ENCODE measurements at places on chromosomes 1 and 21.
A peak's percentile ranks its signal among the peaks of the same experiment; 100 is the strongest.

- DNase-seq = no peak
Observed at GRCh38 chr1:184823080-184823479, 68.4 kb upstream of the EDEM3 start.

GRCh38 chr1:184770181-184770979 lies 15.7 kb upstream of the EDEM3 start:
- no peak for DNase-seq

GRCh38 chr1:214587165-214587564 lies 15.8 kb upstream of the CENPF start:
- DNase-seq = no peak

DNA sequence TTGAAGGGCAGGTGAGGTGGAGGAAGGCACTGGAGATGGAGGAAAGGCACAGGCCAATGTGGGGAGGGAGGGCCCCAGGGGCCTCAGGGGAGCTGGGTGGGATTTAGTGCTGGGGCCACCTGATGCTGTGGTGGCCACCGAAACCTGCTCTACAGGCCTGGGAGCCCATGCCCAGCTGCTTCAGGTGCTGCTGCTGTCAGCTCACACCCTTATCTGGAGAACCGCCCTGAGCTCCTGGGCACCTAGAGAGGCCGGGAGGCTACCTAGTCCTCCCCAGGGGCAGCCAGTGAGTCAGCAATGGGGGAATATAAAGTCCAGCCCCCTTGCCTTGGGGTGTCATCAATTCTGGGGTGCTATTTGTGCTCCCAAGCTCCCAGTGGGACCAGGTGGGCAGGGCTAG lies 12.2 kb downstream of the FAM131C start:
- no peak for DNase-seq

DNA sequence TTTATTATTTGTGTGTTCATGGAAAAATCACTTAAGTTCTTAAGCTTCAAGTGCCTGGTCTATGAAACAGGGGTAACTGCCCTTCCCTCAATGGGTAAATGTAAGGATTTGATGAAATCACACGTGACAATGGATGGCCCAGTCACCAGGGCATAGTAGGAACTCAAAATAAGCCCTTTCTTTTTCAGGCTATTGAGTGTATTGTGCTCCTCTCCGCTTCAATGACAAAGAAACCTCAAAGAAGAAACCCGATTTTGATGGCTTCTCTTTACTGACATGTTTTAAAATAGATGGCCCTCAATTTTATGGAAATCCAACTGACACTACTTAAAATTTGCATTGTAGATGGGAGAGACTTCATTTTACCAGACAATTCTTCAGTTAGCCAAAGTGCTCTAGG lies 543.5 kb downstream of the OMA1 start:
- no peak for DNase-seq

DNA sequence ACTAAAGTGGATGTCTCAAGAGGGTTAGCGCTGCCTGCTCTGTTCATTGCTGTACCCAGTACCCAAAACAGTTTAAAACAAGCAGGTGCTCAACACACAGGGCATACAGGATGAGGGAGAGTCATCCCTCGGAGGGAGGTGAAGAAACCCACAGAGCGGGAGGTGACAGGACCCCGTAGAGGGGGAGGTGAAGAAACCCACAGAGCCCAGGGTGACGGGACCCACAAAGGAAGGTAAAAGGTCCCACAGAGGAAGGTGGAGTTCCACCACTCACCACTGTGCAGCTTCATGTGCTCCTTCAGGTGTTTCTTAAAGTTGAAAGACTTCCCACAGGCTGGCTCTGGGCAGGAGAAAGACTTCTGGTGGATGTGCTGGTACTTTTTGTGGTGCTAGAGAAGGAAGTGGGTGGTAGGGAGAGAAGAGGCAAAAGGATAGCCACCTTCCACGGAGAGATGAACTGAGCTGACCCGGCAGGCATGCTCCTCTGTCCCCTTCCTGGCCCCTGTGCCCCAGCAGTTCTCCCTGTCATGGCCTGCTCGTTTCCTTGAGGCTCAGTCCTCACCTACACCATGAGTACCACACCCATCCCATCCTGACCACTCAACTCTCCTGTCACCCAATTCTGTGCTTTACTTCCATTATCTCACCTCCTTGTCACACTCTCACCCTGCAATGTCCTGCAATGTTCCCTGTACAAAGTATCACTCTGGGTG lies 5.1 kb downstream of the ZNF692 start:
- DNase-seq = no peak

- no peak for DNase-seq
Observed at GRCh38 chr1:178048883-178049282, 45.0 kb upstream of the RASAL2 start.

DNA sequence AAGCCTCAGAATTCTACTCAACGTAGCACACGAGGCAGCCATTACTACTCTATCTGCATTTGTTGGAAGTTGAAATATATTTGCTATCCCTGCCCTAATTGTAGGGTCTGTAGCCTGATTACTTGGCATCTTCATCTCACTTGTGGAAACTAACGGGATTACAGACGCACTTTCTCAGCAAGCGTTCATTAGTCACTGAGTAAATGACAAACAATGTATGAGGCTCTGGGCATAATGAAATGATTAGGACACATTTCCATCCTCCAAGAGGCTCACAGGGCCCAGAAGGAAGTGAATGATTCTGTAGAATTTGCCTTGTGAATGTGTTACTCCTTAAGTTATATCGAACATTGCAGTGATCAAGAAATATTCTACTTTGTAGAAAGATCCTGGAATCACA lies 78.1 kb downstream of the KIF26B start:
- no peak for DNase-seq

DNA sequence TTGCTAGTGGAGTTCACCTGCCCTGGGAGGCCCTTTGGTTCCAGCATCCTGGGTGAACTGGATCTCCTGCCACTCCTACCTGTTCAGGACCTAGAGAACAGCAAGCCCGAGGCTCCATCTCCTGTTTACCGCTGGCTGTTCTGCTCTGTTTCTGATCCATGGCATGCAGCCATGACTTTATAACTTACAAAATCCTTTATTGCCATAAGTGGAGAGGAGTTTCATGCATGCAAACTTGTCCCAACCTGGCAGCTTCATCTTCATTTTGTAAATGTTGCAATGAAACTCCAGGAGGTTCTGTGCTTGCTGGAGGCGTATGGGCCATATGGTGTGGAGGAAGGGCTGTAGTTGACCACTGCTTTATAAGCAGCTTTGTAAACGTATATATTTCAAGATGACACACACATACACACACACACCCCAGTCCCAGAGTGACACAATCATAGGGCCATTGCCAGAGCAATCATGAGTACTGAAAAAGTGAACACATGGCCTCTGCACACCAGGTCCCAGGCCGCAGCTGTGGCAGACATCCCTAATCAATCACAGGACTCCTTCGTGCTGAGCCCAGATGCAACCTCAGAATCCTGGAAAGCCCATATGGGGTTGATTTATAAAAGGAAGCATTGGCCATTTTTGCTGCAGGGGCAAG lies 69.0 kb downstream of the UBIAD1 start:
- DNase-seq = no peak

DNA sequence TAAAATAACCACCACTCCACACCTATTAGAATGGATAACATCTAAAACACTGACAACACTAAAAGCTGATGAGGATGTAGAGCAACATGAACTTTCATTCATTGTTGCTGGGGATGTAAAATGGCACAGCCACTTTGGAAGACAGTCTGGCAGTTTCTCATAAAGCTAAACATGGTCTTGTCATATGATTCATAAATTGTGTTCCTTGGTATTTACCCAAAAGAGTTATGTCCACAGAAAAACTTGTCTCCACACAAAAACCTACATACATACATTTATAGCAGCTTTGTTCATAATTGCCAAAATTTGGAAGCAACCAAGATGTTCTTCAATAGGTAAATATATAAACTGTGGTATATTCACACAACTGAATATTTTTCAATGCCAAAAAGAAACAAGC lies 16.0 kb upstream of the XCL1 start:
- DNase-seq = no peak

- DNase-seq = no peak
Observed at GRCh38 chr21:31406510-31406909, 62.4 kb upstream of the TIAM1 start.

GRCh38 chr21:34908419-34909055 lies 140.6 kb downstream of the RUNX1 start:
- no peak for DNase-seq

DNA sequence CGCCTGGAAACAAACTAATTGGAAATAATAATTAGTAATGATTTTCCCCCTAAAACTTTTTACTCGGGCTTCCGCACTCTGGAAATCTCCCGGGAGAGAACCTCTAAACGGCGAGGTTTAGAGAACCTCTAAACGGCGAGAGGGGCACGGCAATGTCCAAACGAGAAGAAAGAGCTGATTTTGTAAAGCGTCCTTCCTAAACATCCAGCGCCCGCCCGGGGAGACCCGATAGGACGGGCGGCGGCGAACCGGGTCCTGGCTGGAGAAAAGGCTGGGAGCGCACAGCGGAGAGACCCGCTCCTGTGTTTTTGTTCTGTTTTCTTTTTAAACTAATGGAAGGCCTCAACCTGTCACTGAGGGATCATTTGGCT lies 1.6 kb downstream of the PAX7 start:
- DNase-seq = no peak

DNA sequence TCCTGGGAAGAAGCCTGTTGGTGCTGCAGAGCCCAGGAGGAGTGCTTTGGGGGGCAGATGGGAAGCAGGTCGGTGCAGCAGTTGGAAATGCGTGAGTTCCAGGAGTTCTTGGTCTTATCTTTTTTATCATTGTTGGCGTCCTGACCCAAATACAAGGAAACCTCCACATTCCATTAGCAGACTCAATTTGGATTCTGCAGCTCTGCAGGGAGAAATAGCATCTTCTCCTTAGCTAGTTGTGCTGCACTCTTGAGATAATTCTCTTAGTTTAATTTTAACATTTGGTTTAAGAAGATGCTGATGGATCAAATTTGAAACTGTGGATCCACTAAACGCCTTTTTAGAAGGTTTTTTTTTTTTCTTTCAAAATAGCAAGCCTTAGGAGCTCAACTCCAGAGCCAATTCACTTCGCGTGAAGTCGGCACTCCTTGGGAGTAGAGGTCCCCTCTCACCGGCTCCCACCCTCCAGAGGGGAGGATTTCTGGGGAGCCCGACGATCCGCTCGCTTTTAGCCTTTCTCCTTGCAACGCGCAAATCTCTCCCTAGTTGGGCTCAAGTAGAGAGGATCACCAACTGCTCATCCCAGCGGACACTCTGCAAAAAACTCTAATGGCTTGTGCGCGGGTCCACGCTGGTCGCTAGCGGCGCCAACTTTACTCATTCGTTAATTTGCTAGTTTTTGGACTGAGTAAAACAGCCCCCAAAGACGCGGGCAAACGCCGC lies 1.3 kb downstream of the PLD5 start:
- DNase-seq = peak; percentile 44

- no peak for DNase-seq
Observed at GRCh38 chr1:6783221-6783620, 2.0 kb upstream of the CAMTA1 start.

DNA sequence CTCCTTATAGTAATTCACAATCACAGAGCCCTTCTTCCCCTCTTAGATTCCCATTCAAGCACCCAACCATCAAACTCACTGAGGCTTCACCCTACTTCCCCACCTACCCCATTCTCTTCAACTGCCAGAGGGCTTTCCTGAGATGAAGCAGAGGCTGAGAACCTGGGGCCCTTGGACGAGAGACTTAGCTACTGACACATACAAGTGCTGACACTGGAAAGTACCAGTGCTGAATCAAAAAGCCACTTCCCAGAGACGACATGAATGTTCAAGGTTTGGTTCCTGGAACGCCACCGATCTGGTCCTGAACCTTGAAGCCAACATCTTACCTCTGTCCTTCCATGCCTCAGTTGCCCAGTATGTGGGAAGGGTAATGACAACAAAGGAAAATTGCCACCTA lies 16.6 kb upstream of the RAP1A start:
- DNase-seq = no peak

GRCh38 chr1:53681977-53682685 lies 56.8 kb downstream of the GLIS1 start:
- peak; percentile 77 for DNase-seq

GRCh38 chr1:12095452-12096263 lies 32.6 kb downstream of the TNFRSF8 start:
- no peak for DNase-seq

GRCh38 chr1:2199042-2199810 lies 4.7 kb upstream of the FAAP20 start:
- no peak for DNase-seq

GRCh38 chr1:179187043-179187442 lies 42.4 kb downstream of the ABL2 start:
- DNase-seq = no peak

DNA sequence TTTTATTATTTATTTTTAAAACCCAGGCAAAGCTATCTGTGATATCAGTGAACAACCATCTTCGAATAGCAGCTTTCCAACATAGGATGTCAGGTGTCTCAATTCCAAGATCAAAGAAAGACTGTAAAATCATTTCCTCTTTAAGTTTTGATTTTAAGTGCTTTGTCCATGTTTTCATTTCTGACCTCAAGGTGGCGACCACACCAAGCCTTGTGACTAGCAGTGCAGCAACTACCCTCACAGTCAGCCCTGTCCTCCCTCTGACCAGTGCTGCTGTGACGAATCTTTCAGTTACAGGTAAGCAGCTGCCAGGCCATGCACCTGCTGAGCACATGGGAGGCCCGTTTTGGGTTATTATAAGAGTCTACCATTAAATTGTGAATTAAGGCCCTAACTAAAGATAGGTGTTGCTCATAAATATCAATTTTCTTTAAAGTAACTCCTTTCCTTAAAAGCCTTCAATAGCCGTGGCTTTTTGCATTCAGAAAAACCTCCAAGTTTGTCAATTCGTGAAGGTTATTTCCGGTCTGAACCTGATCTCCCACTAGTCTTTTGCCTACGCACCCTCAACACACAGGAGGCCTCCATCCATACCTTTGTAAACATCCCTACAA lies 117.0 kb downstream of the CD247 start:
- DNase-seq = peak; percentile 73

GRCh38 chr1:245873068-245873467 lies 634.0 kb downstream of the SMYD3 start:
- no peak for DNase-seq

Data from cerebellar cortex (tissue), 1 donor.